ENCODE measurements at places on chromosomes 12 and 14.
A peak's percentile ranks its signal among the peaks of the same experiment; 100 is the strongest.

DNA sequence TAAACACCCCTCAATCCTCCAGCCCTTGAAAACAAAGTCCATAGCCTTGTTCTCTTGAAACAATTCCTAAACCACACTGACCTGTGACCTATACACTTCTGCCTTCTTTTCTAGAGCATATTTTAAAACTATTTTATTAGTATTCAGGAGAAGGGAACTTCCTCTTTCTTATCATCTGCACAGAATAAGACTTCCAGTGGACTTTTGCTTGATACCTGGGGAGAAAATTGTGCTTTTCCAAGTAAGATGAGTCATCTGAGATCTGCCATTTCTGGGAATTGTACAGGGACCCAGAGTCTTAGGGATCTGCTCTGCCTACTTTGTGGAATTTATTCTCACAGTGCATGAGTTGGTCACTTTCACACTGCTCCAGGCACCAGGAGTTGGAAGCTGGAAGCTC, 10.5 kb upstream of the WNT5B start:
- DNase-seq, result no peak

- no peak for DNase-seq
These were observed 17.3 kb upstream of the KCNA1 start for GRCh38 chr12:4892418-4892817.

DNA sequence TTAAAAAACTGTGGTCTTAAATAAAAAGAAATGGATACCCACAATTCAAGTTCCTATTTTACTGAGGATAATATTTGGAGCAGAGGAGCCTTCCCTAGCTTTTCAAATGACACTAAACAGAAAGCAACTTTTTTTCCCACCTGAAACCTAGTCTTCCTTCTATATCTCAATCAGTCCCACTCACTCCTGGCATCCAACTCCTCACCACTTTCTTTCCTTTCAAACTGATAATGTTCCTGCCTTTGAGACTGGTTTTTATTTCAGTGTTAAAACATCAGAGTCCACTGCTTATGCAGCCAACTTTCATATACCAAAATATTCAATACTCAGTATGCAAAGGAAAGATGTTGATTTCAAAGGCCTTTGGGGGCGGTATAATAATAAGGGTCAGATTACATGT, 225.6 kb downstream of the GXYLT1 start:
- DNase-seq, result no peak

GRCh38 chr12:106682594-106683234, 91.8 kb upstream of the RIC8B start:
- DNase-seq, result no peak

DNA sequence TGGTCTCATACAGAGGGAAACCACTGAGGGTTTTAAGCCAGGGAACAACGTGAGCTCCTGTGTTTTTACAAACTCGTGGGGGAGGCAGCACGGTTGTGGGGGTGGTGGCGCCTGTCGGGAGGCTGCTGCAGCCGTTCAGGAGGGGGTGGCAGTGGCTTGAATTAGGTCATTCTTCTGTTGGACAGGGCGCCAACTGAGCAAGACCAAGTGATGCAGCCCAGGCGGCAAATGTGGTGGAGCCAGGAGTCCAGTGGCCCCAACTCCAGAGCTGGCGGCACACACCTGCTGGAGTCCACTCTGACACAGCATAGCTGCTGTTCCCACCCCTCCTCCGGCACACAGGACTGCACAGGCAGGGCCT, 27.8 kb downstream of the FBRSL1 start:
- DNase-seq, result no peak

DNA sequence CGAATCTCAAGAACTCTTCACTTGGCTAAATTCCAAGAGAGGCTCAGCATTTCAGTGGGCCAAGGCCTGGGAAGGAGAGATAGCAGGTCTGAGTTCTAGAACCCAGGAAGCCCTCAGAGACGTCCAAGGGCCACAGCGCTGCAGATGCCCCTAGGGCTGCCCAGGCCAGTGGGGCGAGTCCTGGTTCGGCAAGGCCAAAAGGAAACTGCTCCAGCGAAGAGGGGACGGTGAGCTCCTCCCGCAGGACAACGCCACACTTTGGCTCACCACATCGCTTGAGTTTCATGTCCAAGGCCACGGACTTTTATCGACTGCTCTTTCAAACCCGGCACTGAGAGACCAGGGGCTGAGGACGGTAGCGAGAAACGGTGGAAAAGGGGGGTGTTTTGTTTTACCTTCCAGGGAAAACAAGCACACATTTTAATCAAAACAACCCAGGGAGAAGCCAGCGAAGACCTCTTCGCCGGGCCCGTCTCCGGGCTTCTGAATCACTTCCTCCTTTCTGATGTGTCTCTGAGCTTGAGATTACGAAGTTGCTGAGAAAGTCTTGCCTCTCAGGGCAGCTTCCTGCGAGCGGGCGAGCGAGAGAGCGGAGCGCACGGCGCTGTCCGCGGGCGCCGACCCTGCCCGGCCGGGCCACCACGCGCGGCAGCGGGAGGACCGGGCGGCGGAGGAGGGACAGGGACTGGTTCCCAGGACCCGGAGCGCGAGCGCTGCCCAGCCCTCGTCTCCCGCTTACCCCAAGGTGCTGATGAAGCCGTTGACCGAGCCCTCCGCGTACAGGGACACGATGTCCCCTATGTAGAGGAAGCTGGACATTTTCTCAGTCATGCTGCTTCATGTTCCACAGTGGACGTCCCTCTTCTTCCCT, 808 bp downstream of the ITPR2 start:
- peak; percentile 80 for DNase-seq

DNA sequence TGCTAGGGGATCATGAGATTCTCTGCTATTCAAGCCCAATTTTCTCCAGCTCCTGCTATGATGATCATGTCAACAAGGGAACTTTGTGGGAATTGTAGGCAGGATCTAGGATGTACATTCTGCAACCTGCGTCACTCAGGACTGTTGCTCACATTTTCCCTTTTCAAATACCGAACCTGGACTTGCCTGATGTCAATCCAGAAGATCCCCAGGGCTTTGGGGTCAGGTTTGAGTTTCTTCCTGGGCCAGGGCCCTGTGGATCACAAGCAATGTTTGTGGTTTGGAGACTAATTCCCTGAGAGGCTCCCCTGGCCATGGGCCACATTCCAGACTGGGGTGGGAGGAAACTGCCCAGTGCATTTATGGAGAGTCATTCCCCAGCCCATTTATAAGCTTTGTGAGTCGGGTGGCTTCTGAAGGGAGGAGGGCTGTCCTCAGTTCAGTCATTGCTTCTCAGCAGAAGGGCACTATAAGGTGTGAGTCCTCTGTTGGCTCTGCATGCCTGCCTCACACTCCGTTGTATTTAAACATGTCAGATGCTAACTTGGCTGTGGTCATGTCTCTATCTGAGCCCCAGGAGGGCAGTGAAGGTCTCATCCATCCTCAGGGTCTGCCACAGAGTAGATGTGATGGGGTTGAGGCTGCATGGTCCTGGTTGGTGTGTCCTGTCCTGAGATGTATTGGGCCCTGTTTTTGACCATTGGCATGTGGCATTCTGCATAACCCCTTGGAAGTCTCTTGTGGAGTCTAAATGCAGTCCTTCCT, 6.5 kb downstream of the KRT86 start:
- DNase-seq, result no peak

- no peak for DNase-seq
These were observed 2.8 kb upstream of the CLEC9A start for GRCh38 chr12:10027721-10028120.

- DNase-seq, result no peak
These were observed 8.5 kb downstream of the PLEKHD1 start for GRCh38 chr14:69493038-69493437.

GRCh38 chr12:4817880-4818279, 91.8 kb upstream of the KCNA1 start:
- DNase-seq, result no peak

DNA sequence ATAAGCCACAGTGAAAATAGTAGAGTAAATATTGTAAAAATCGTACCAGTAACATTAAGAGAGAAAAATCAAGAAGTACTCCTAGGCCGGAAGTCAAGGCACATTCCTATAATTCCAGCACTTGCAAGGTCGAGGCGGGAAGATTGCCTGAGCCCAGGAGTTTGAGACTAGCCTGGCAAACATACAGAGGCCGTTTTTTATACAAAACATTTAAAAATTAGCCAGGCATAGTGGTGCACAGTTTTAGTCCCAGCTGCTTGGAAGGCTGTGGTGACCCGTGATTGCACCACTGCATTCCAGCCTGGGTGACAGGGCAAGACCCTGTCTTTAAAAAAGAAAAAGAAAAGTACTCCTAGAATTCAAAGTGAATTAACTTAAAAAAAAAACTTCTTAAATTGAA, 341.8 kb downstream of the C12orf50 start:
- no peak for DNase-seq

All from right forelimb (tissue), 1 donor.